ENCODE measurements at places on chromosomes 6 and 20. TPM values are rescaled to one million over a fixed set of nuclear protein-coding genes. Genes with fewer than 3 reads are reported as not detected.
A peak's percentile ranks its signal among the peaks of the same experiment; 100 is the strongest.

SLC17A9 gene
- polyA plus RNA-seq, result 23.2 TPM

DDX43 gene
- polyA plus RNA-seq, result 0.51 TPM

CSTF1 gene
- 42.1 TPM for polyA plus RNA-seq

ALDH5A1 gene
- polyA plus RNA-seq, result 1.0 TPM

PPP1R16B gene
- 0.34 TPM for polyA plus RNA-seq

ATP6V1G2 gene
- 2.8 TPM for polyA plus RNA-seq

GRCh38 chr6:89566008-89566800 is 72.3 kb downstream of the LYRM2 start:
- no peak for DNase-seq

GRCh38 chr20:44091026-44091425 is 96.0 kb downstream of the JPH2 start:
- no peak for DNase-seq

DNA sequence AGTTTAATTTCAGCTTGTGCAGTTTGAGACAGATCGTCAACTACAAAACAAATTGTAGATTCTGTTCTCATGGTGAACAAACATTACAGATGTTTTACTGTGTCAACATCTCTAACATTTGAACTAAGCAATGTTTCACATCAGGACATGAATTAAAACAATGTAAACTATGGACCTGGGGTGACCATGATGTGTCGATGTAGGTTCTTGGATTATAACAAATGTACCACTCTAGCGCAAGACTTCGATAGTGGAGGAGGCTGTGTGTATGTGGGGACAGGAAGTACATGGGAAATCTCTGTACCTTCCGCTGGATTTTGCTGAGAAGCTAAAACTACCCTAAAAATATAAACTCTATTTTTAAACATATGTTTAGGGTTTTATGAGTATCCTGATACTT is 17.1 kb downstream of the HIVEP2 start:
- DNase-seq, result no peak

- DNase-seq, result no peak
These were observed 106.8 kb upstream of the THEMIS start for GRCh38 chr6:128007658-128008057.

DNA sequence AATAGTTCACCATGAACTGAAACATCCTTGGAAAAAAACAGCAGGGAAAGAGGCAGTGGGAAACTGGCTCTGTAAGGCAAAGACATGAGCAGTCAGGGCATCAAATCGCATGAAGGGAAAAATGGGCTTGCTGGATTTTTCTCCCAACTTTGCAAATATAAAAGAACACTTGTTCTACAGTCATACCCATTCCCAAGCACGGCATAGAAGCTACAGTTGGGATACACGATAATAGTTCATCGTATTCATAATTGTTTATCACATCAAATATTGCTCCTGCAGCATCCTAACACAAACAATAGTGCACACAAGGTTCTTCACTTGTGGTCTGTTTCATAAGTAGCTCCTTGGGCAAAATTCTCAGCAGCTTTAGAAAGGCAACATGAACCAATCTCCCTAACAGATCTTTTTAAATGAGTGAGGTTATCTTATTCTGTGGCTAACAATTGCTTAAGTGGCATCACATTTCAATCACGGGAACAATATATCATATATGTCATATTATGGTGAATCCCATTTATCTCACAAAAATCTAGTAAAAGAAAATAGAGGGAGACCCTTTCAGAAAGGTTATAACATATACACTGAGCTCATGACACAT is 243.9 kb downstream of the PKHD1 start:
- no peak for DNase-seq

GRCh38 chr6:93424303-93425064 is 5.1 kb upstream of the EPHA7 start:
- peak; percentile 30 for DNase-seq

GRCh38 chr6:105332576-105332975 is 70.3 kb downstream of the PREP start:
- DNase-seq, result no peak

GRCh38 chr6:36069573-36069972 is 42.0 kb downstream of the MAPK14 start:
- DNase-seq, result no peak

- DNase-seq, result no peak
These were observed 2.2 kb upstream of the FUT9 start for GRCh38 chr6:96013531-96013930.

GRCh38 chr6:163538331-163538730 is 123.8 kb downstream of the QKI start:
- DNase-seq, result no peak

GRCh38 chr6:34795836-34796425 is 4.0 kb downstream of the BLTP3A start:
- DNase-seq, result peak; percentile 51

DNA sequence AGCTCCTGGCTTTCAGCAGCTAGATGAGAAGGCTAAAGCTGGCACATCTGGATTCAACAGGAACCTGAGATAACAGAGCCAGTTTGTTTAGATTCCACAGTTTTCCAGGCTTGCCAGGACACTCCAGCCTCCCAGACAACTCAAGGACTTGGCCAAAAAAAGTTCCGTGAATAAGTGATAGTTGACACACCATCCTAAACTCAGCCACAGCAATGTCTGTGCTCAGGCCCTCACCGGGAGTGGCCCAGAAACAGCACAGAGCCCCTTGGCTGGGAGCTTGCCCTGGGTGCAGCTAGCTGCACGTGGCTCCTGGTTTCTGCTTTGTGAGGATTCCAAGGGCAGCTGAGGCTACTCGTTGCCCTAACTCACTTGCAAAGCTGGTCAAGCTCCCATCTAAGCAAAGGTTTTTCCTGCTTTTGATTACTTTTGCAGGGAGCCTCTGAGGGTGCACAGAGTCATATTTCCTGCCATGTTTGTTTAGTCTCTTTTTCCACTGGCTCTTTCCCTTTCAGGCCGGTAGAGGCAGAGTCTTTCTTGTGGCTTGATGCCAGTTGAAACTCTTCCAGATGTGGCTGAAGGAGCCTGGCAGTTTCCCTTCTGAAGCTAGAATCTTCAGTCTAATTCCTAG is 118.3 kb upstream of the ECI2 start:
- peak; percentile 75 for DNase-seq

DNA sequence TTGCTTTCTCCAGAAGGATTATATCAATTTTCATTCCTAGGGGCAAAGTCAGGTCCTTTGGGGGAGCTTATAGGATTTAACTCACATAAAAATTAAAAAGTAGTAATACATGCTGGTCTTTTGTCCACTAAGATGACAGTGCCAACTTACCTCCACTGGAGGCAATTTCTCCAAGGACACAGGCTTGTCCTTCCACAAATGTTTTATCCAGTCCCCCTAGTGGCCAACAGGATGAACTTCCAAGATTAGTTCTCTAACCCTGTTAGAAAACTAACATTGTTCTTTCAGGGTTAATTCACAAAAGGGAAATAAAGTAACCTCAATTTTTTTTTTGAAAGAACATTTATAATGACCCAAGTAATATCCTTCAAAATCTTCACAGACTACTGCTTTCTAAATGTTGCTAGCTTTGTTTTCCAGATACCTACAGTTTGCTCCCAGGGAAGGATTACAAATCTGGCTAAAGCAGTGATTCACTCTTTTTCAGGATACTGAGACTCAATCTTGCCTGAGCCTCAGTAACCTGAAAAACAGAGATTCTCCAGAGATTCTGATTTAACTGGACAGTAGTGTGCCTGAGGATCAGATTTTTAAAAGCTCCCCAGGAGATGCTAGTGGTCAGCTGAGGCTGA is 31.7 kb upstream of the UBR2 start:
- DNase-seq, result peak; percentile 83

- DNase-seq, result peak; percentile 22
These were observed 952 bp upstream of the BRPF3 start for GRCh38 chr6:36195471-36196112.

DNA sequence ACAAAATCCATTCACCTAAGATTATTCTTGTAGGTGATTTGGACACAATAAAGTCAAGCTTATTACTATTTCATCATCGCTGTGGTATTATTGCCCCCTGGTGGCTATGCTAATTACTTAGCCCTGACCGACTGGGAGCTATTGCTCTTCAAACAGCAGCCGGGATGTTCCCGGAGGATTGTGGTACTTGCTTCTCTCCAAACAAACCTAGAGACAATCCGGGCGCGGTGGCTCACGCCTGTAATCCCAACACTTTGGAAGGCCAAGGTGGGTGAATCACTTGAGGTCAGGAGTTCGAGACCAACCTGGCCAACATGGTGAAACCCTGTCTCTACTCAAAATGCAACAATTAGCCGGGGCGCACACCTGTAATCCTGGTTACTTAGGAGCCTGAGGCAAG is 15.4 kb upstream of the STMND1 start:
- peak; percentile 81 for DNase-seq
